ENCODE measurements at places on chromosomes 5 and 9.

- DNase-seq: no peak
Observed at GRCh38 chr5:75890546-75890945, 173.3 kb upstream of the POC5 start.

- DNase-seq: no peak
Observed at GRCh38 chr9:137431416-137431931, 8.3 kb downstream of the NOXA1 start.

DNA sequence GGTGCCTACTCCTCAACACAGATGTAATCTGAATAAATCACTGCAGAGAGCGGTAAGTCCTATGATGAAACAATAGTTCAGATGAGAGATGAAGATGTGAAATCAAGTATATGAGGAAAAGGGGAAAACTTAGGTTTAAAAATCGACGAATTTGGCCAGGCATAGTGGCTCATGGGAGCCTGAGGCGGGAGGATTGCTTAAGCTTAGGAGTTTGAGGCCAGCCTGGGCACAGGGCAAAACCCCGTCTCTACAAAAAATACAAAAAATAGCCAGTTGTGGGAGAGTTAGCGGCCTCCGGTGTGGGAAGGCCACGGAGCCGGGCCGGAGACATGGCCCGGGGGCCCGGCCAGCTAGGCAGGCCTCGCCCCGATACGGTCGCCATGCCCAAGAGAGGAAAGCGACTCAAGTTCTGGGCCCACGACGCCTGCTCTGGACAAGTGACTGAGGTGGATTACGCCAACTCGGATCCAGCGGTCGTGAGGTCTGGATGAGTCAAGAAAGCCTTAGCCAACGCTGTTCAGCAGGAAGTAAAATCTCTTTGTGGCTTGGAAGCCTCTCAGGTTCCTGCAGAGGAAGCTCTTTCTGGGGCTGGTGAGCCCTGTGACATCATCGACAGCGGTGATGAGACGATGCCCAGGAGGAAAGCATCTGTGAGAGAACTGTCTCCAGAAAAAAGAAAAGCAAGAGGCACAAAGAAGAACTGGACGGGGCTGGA lies 62.8 kb upstream of the SUB1 start:
- DNase-seq: no peak

DNA sequence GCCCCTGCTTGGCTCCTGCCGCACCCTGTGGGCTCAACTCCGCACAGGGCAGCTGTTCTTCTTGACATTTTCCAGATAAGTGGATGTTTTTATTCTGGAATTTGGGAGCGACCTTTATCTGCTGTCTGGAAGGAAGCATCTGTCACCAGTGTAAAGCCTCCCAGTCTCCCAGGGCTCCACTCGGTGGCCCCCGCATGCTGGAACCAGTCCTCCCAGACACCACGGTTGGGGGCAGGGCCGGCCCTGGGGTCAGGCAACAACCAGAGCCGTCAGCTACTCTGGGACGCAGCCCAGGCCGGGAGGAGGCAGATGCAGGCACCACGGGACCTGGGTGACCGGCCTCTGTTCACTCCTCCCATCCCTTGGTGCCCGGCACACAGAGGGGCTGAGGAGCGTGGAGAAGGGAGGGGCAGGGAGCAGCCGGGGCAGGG lies 92.8 kb upstream of the ADAMTS2 start:
- no peak for DNase-seq

- no peak for DNase-seq
Observed at GRCh38 chr5:91535499-91535898, 152.4 kb upstream of the ARRDC3 start.

- DNase-seq: no peak
Observed at GRCh38 chr5:169808118-169808581, 171.1 kb downstream of the DOCK2 start.

DNA sequence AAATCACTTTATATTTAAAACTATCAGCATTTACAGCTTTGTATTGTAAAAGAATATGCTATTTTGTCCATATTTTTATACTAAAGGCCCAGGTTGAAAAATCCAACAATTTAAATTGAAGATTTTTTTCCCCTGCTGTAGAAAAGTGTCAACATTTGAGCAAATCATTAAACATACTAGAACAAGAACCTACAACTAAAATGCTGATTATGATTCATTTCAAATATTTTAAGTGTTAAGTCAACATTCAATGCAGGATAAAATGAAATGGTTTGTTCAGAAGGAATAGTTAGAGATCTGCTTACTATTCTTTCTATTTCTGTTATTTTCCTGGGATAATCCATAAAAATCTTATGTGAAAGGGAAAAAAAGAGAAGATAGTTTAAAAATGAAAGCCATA lies 866.5 kb upstream of the DMAC1 start:
- no peak for DNase-seq

GRCh38 chr5:172667786-172668593 lies 26.9 kb downstream of the NEURL1B start:
- DNase-seq: no peak

DNA sequence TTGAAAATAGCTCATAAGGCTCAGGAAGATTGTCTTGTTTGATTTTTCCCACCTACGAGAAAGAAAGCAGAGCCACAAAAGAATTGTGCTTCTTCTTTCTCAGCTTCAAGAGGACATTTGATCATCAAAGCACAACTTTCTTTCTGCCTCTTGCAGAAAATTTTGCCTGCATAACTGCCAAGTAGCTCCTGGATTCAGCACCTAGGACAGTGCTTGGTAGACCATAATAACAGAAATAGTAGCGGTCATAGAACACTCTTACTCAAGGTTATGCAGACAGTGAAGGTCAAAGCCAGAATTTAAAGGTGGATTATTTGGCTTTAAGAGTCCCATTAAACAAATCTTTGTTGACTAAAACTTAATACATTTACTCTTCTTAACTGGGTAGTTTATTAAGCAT lies 594.7 kb upstream of the CCNG1 start:
- no peak for DNase-seq

GRCh38 chr9:124385623-124386022 lies 29.6 kb downstream of the PSMB7 start:
- DNase-seq: no peak

GRCh38 chr5:85670417-85670816 lies 947.3 kb upstream of the COX7C start:
- DNase-seq: no peak

GRCh38 chr9:22237497-22238363 lies 208.9 kb upstream of the DMRTA1 start:
- no peak for DNase-seq

- no peak for DNase-seq
Observed at GRCh38 chr5:119255571-119256356, 100.1 kb upstream of the TNFAIP8 start.

GRCh38 chr5:100623719-100624118 lies 88.5 kb downstream of the FAM174A start:
- DNase-seq: no peak

DNA sequence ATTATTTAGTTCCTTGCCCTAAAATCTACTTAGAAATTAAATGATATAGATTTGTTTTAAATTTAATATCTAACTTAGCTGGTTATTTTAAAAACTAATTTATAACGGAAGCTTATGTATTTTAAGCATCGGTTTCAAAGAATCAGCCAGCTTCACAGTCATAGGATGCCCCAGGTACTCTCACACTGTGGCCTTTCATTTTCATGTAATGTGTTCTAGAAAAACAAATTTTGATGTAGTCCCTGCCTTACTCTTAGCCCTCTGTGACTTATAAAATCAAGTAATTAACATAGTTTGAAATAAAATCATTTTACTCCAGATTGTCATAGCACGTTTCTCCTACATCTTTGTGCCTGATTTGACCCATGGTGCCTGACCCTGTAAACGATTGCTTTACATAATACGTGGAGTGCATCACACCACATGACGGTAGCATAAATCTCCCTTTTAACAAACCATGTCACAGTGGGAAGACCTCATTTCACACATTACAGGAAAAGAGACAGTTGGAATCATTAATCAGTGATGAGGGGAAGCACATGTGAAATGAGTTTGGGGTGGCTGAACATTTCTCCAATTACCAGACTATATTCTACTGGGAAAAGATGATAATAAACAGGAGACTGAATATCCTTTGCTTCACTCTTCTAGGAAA lies 731.5 kb upstream of the CDH9 start:
- no peak for DNase-seq

- DNase-seq: no peak
Observed at GRCh38 chr9:88168564-88168963, 30.3 kb upstream of the SPATA31C2 start.

DNA sequence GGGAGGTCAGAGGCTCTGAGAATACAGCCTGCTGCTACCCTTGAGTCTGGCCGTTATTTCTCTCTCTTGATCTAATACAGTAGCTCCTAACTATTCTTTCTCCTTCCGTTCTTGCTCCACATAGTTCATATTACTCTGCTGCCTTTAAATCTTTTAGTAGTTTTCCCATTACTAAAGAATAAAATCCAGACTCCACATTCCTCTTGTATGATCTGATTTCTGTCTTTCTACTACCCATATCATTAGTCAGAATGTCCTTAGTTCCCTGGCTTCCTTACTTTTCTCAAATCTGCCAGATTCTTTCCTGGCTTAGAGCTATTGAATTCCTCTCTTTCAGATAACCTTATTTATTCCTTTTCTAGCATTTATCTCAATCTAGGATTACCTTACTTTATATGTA lies 40.0 kb downstream of the MARCHF6 start:
- no peak for DNase-seq

GRCh38 chr5:170761048-170761707 lies 22.3 kb upstream of the GABRP start:
- no peak for DNase-seq
